ENCODE measurements at places on chromosomes 7 and 10.

GRCh38 chr10:11414314-11415038, 197.0 kb downstream of the USP6NL start:
- no peak for DNase-seq

DNA sequence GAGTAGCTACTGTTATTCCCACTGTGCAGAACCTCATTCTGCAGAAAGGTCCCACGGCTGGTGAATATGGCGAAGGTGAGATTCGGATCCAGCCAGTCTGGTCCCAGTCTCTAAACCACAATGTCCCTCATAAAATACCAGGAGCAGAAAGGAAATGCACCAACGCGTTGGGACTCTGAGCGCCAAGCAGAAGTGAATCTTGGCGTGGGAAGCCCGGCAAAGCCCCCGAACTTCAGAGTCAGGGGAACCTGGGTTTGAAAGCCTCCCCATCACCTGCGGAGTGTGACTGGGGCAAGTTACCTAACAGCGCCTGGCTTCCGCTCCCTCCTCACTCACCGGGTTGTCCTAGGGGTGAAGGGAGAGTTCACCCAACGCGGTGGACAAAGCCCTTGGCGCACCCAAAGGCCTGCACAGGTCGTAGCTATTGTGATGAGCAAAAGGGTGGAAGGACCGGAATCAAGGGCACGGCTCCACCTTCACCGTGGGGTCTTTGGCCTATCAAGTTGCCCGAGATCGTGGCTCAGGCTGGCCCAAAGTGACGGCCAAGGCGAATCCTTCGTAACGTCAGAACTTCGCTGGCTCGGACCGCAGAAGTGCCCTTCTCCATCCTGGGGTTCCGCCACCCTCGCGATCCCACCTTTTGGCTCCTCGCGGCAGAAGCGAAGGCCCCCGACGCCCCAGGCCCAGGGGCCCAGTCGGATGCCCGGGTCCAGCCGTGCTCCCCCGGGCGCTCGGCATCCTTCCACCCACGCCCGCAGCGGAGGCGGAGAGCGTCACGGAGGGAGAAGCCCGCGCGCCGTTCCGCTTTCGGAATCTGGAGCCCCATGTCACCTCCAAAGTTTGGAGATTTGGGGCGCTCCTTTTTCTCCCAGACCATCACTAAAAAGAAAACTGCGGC, 811 bp downstream of the RGS10 start:
- no peak for DNase-seq

- peak; percentile 68 for DNase-seq
Observed at GRCh38 chr10:61897671-61898434, 3.6 kb upstream of the ARID5B start.

GRCh38 chr7:41972270-41972669, 264.7 kb downstream of the GLI3 start:
- DNase-seq, result no peak

DNA sequence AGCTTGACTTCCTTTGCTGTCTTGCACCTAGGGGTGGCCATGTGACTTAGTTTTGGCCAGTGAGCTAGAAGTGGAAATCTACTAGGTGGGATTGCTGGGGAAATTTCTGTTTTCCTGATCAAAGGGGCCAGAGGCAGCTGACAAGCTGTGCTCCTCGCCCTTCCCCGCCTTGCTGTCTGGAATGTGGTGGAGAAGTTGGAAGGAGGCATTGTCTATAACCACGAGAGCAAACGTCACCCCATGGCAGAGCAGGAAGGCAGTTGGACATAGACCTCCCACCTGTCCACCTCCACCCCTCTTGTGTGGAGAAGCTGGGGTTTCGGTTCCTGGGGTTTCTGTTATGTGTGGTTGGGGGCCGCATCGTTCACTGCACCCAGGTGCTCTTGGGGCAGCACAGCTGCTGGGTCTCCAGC, 7.3 kb downstream of the SFRP5 start:
- no peak for DNase-seq
